Neural crest cell (in vitro differentiated cells): ENCODE measurements at places on chromosomes 12 and 14. TPM values are rescaled to one million over a fixed set of nuclear protein-coding genes. Genes with fewer than 3 reads are reported as not detected.

NEUROD4 gene
- total RNA-seq = 6.9 and 7.3 TPM in 2 replicates

ZFHX2 gene
- 9.9 and 11.0 TPM in 2 replicates for total RNA-seq

TNFAIP2 gene
- total RNA-seq = 11.6 and 12.8 TPM in 2 replicates

DEGS2 gene
- 0.11 TPM in 1 of 2 replicates, not detected in the other for total RNA-seq

OTUB2 gene
- 4.4 and 4.8 TPM in 2 replicates for total RNA-seq

NOVA1 gene
- 62.2 and 62.7 TPM in 2 replicates for total RNA-seq

PRIM1 gene
- total RNA-seq = 45.7 and 47.3 TPM in 2 replicates

NOS1 gene
- 0.07 and 0.16 TPM in 2 replicates for total RNA-seq
